Activated naive CD4-positive, alpha-beta T cell treated with anti-CD3 and anti-CD28 coated beads, Interleukin-2, amount 10 ng/mL, durations not matched to agents 7 days and 5 days (primary cell): ENCODE measurements at places on chromosomes 11 and 22.

- no peak for DNase-seq
Measured at GRCh38 chr22:37008365-37008764, 10.9 kb downstream of the TST start.

DNA sequence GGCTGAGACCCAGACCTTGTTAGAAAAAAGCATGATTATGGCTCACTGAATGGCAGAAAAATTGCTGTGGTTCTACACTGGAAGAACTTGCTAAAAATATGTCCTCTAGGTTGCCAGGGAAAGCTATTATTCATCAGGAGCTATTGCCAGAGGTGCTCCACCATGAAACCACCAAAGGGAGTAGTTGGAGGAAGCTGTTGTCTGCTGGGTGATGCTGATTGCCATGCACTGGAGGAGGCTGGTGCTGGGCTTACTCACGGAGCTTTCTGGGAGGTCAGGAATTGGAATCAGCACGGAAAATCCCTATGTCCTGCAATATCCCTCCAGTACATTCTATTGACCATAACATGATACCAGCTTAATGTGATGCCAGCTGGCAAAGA, 199.6 kb upstream of the ZBED5 start:
- no peak for DNase-seq

DNA sequence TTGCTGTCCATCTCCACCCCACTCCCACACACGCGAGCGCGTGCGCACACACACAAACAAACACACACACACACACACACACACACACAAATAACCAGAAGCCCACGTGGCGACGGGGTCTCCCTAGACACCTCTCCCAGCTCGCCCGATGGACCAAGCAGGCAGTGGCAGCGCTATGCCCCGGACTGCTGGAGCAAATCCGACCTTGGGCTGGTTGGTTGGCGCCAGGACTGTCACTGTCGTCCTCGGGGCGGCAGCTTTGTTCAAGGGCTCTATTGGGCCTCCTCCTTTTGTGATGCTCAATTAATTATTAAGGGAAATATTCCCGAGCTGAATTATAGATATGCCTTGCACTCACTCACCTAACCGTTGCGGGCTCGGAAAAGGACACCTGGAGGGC, 1.7 kb upstream of the KCNA4 start:
- DNase-seq: no peak

GRCh38 chr11:120936356-120936755, 87.5 kb upstream of the TBCEL start:
- DNase-seq: no peak

DNA sequence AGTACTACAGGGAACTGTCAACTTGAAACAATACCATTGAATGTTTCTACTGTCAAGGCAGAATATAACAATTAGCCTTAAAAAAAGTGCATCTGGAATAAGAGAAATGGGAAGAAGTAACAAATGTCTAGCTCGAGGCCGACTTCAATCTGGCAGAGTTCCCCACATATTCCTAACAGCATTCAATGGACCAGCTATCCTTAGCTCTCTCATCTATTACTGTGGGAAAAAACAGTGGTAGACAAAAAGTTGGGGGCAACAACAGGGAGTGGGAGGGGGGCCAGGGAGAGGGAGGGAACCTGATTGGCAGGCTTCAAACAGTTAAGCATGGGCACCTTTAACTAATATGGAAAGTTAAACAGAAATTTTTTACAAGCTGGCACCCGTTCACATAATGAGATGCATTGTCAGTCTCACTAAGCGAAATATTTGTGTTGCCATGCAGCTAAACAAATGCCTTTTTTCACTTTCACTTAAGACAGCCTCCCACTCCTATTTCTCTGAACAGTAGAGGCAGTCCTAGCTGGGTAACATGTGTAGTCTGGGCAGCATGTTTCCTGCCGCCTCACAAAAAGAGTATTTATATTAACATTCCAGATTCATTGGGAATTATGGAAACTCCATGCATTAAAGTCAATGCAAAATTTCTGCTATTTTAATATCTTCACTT, 62.2 kb upstream of the SOX6 start:
- no peak for DNase-seq

- DNase-seq: no peak
Measured at GRCh38 chr11:92111287-92111686, 113.3 kb upstream of the FAT3 start.

GRCh38 chr22:49329636-49330035, 498.0 kb downstream of the BRD1 start:
- no peak for DNase-seq

GRCh38 chr11:123413636-123414035, 16.4 kb upstream of the GRAMD1B start:
- no peak for DNase-seq

DNA sequence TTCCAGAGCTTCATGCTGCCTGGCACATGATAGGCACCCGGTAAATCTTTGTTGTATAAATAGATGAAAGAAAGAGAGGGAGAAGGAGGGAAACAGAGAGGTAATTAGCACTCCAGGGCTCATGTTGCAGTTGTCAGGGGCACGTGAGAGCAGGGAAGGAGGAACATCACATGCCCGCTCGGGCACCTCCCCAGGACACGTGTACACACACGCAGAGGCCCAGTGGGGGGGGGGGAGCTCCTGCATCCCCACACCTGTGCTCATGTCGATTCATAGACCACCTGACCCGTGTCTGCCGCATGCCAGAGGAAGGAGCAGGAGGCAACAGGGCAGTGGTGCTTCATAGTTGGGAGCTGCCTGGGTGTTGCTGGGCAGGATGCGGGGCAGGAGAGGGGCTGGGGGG, 37.1 kb upstream of the NNMT start:
- DNase-seq: no peak

DNA sequence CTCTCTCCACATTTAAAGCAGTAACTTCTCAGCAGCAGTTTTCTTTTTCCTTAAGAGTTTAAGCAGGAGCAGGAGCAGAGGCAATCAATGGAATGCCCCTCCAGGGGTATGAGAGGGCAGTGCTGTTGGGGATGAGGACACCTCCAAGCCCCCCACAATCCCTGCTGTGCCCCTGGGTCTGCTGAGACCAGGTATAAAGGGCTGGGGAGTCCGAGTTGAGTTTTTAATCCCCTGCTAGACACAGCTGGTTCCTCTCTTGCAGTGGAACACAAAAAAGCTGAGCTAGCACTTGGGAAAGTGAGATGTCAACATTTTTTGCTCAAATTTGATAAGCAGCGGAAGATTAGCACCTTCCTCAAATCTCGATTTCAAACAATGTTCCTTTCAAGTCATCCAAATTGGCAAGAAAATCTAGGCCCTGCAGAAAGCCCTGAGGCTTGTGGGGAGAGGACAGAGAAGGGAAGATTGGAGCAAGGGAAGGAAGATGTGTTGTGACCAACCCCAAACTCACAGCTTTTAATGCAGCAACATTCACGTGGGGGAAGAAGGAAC, 581.9 kb downstream of the SOX6 start:
- no peak for DNase-seq

DNA sequence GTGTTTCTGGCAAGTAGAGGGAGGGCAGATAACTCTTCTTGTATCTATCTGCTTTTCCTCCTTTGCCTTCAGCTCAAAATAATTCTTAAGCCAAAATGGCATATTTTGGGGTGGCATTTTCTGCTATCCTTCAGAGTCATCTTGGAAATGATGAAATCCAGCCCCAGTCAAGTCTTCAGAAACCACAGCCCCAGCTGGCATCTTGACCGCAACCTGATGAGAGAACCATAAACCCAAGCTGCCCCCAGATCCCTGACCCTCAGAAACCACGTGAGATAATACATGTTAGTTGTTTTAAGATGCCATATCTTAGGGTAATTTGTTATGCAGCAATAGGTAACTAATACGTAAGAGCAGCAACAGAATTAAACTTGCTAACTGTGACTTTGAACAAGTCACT, 15.1 kb upstream of the PAMR1 start:
- DNase-seq: no peak

GRCh38 chr11:2778630-2779498, 79.1 kb upstream of the KCNQ1OT1 start:
- DNase-seq: peak; percentile 12

DNA sequence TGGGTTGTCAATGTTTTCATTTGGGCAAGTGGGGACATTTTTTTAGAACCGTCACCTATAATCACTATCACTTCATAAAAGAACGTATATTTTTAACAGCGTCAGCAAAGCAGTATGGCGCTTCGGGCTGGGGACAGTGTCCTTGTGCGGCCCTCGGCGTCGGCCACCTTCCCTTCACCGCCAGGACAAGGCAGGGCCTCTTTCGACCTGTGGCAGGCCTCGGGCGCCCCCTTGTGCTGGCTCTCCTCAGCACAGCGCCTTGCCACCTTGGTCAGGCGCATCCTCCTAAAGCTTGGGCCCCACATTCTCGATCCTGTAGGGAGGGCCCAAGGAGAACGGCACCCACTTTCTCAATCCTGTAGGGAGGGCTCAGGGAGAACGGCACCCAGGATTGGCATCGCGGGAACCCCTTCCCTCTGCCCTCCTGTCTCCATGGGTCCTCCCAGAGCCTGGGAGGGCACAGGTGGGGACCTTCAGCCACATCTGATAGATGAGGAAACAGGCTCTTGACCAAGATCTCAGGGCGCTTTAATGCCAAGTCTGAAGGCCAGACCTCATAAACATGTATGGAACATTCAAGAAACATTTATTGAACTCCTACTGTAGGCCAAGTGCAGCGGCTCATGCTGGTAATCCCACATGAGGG, 11.5 kb upstream of the FADD start:
- peak; percentile 72 for DNase-seq

DNA sequence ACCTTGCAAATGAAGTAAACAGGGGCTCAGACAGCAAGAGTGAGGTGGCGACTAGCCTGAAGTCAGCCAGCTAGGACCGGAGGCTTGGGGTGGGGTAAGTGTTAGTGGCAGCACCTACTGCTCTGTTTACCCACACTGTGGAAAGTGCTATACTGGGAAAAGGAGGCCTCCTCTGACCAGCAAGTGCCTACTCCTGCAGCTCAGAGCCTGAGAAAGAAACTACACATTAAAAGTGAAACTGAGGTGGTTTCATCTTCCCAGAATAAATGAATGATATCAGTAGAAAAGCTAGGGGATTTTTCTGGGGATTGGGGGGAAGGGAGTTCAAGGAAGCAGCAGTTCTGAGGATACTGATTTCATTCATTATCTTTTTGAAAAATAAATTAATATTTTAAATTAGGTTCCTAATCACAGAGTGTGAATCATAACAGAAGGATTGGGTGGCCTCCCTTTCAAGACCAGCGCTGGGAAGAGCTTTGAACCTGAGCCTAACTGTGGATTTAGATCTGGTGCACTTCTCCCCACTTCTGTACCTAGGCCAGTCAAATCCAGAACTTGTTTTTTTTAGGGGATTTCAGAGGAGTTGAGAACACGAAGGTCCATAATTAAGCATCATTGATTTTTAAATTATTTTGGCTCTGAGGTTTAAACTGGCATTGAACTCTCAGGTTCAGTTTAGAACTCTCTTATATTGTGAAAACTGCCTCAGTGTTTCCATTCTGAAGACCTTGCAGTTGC, 48.1 kb upstream of the GRAMD1B start:
- DNase-seq: peak; percentile 67

DNA sequence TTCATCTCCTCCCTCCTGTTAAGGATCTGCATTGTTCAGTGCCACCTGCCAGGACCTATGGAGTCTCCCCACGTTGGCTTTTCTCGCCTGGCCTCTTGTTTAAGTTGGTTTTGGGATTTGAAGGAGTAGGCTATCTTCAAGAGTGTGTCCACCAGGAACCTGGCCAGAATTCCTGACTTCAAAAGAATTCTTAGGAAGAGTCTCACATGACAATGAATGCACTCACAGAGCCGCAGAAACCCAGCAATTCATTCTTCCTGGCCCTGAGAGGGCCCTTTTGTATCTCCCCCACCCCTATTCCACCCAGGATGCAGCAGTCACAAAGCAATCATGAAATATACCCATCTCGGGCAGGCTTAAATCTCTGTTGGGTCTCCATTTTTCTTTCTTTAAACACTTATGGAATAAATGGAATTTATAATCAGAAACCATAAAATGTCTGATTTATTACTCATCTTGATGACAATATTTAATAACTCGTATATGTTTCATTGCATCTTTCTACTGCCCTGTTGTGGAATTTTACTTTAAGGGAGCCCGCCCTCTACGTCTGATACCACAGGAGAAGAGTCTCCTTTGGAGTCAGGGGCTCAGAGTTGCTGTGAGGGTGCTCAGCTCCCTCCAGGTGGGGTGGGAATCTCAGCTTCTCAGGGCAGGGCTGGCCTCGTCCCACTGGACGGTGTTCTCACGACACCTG, 507.0 kb downstream of the NTM start:
- DNase-seq: no peak

DNA sequence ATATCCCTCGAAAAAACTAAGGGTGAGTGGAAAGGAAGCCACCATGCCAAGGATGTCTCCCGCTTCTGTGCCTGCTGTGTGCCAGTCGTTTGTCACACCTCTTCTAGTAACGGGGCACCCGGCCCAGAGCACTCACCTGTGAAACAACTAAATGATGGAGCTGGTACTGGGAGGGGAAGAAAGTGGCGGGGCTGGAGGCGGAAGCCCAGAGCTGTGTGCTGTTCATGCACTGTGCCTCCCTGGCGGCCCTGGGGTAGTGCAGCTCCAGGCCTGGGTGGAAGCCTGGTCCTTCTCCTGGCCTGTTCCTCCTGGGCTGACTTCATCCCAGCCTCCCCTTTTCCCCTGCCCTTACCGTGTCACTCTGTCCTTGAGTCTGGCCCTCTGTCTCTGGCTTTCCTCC, 130.2 kb downstream of the CEP164 start:
- DNase-seq: no peak

DNA sequence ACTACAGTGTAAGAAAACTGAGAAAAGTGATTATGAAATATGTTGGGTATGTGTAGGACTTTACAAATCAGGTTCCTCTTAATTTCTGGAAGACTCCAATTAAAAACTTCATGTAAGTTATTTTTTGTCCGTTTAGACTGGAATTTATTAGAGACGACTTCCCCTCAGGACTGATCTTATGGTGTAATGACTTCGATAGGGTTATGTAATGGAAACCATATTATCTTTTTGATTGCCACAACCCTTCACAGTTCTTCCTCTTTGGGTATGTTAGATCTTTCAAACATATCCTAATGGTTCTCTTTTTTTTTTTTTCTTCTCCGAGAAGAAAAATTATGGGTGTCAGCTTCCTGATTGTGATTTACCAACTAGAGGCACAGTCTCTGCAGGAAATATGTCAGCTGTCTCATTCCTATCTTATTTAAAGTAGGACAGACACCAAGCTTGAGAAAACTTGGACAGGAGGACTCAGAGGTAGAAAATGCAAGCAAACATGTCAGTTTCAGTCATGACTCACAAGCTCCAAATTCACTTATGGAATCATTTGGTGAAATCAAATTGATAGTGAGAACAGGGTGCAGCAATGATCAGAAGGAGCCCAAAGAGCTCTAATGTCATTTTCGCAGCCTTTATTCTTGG, 11.1 kb upstream of the LDLRAD3 start:
- no peak for DNase-seq

- no peak for DNase-seq
Measured at GRCh38 chr22:28141614-28142013, 222.6 kb upstream of the PITPNB start.

- no peak for DNase-seq
Measured at GRCh38 chr11:66280428-66280827, 2.5 kb downstream of the CNIH2 start.
